Activated CD4-positive, alpha-beta T cell treated with anti-CD3 and anti-CD28 coated beads, Interleukin-2, amount 50 U/mL, for 24 hours (primary cell): ENCODE measurements at places on chromosomes 3 and 15.
A peak's percentile ranks its signal among the peaks of the same experiment; 100 is the strongest.

DNA sequence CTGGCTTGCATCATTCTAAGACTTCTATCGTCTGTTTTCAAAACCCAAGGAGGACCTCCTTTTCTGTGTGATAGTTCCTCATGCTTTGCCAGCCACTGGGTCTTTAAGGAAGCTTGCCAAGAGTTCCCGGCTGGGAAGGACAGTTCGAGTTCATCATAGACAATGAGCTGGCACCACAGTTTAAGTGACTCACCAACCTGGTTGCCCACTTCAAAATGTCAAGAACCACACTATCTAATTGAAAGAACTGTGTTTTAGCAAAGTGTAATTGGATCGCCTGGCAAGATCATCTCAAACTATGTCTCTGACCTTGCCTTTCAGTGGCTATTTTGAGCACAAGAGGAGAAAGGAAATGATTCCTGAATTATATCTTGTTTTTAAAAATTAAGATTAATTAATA, 27.9 kb downstream of the SOX2 start:
- no peak for DNase-seq

- no peak for DNase-seq
Measured at GRCh38 chr3:125374501-125374995, 577 bp downstream of the ZNF148 start.

- no peak for DNase-seq
Measured at GRCh38 chr15:57025264-57025926, 107.0 kb downstream of the TCF12 start.

DNA sequence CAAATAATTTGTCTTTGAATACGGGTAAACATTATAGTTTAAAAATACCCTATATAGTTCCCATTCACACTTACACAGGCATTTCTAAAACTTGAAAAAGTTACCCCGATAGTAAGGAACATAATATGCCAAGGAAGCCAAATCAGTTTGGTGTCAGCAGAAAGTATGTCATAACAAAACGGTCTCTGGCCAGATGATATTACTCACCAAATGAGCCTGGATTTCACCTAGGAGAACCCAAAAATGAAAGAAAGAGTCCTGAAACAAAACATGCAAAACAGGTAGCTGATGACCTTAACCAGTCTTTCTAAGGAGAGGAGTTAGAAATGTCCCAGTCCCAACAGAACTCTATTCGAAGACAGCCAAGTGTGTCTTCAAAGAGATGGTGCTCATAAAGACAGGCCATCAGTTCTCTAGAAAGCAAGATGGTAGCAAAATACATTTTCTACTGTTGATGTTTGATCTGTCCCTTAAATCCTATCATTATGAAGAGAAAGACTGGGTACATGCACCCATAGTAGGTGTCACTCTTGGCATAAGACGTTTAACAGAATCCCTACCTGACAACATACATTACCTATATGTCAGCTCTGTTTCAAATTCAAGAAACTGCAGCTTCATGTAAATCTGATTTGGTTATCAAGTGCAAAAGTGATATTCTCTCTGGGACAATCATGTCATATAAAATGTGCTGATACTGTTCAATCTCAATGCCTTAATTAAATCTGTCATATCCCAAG, 942.5 kb downstream of the ROBO1 start:
- DNase-seq, result no peak

GRCh38 chr15:66803182-66803729, 101.2 kb downstream of the SMAD6 start:
- DNase-seq, result no peak

GRCh38 chr3:151873398-151873797, at the start of gene SUCNR1:
Gene SUCNR1 (plus strand): TSS chr3:151873643. CDS start chr3:151879893, 6,250 bp downstream.
- no peak for DNase-seq

- no peak for DNase-seq
Measured at GRCh38 chr15:68590721-68591389, 12.1 kb downstream of the CORO2B start.

GRCh38 chr3:196503196-196504076, at the start of gene RNF168:
Gene RNF168 (minus strand): TSS chr3:196503768. CDS start chr3:196503173, 595 bp downstream.
- DNase-seq, result peak; percentile 82

GRCh38 chr15:74788042-74788682, 6.3 kb downstream of the CSK start:
- no peak for DNase-seq

DNA sequence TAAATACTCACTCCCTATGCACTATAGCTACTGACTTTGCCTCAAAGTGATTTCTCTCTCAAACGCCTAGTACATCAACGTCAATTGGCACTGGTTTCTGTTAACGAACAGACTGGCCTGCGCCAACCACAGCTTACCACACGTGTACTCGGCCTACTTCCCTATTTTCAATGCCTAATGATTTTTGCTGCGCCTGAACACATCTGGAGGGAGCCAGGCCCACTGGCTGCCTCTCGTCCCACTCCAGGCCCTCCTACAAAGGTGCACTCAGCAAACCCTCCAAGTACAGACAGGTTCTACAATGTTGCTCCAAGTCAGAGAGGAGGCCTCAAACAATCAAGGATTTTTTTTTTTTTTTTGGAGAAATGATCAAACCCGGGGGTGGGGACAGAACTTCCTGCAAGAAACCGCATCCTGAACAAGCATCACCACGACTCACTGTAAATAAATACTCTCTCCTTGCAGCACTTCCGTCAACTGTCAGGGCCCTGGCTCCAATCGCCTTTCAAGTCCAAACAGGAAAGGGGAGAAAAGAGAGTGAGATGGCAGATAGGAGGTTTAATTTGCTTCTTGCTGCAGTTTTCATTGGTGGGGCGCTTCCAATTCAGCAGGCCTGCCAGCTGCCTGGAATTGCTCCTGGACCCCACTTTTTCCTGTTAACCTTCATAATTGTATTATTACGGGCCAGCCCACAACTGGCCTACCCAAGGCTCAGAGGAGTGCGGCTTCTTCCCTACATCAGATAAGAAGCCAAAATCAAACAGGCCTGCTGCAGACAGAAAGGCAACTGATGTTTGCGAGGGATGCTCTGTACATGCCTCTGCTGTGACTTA, 139.3 kb downstream of the FOXP1 start:
- no peak for DNase-seq

GRCh38 chr3:135231737-135232136, 436.7 kb downstream of the EPHB1 start:
- DNase-seq, result no peak

DNA sequence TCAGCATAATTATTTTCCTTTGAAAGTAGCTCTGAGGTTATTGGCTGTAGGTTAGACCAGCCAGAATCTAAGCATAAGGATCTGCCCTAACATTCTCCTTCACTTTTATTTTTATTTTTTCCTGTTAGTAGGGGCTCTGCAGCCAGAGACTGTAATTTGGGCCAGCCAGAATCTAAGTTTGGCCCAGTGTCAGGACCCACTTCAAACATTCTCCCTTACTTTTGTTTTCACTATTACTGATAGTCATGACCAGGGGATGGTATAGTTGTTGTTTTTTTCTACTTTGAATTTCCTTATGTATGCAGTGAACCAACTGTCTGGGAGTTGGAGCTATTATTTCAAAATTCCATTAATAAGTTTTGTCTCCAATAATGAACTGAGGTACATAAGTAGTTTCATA, 121.0 kb upstream of the MBNL1 start:
- no peak for DNase-seq

DNA sequence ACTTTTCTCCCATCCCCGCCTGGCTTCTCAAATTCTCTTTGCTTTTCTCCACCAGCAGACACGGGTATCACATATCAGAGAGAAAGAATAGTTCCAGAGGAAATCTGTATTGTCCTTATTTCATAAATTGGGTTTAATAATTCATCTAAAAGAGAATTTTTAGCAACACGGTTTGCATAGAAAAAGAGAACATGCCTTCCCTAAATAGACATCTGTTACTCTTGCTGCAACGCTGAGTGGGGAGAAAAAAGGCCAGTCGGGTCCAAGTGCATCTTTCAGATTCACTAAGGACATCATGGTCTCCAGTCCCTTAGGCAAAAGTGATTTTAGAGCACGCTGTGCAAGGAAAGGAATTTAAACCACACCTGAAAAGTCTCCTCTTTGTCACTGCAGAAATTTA, 201.3 kb downstream of the ABHD5 start:
- DNase-seq, result no peak

DNA sequence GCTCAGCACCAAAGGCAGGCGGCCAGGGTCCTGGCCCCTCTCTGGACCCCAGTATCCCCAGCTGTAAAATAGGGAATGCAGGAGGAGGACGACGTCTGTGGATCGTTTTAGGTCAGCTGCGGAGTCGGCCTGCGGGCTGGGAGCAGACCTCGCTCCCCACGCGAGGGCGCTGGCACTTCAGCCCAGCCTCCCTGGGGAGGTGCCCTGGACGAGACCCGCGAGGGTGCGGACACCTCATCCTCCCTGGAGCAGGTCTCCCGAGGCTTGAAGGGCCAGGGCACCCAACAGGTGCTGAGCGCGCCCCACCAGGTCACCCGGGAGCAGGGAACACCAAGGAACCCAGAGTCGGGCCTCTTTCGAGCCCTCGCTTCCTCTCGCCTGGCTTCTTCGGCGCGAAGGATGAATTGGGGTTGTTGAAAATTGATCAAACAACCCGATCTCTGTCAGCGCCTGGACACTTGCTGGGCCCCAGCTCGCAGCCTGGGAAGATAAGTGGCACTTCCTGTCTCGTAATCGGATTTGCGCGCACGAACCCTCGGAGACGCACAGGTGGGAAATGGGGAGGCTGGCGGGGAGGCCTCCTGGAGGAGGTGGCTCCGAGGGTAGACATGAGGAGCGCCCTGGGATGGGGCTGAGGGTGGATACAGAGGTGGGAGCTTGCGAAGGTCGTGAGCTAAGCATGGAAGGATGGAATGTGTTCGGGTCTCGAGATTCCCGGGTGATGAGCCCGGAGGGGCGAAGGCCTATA, 588 bp upstream of the VIPR1 start:
- peak; percentile 35 for DNase-seq

- no peak for DNase-seq
Measured at GRCh38 chr3:30356866-30357753, 249.3 kb upstream of the TGFBR2 start.

DNA sequence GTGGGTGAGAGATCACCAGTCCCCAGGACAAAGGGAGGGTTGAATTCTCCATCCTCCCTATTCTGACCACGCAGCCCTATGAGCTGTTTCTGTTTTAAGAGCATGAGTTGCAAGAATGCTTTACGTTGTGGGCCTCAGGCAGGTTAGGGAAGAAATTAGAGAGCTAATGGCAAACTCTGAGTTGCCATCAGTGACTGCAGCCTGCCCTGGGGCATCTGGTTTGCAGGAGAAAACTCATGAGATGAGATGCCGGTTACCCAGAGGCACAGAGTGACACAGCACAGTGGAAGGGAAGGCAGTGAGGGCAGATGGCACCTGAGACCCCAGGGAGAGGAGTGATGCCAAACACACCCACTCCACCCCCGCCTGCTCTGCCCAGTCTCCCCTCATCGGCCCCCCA, 265.3 kb downstream of the CD47 start:
- no peak for DNase-seq

DNA sequence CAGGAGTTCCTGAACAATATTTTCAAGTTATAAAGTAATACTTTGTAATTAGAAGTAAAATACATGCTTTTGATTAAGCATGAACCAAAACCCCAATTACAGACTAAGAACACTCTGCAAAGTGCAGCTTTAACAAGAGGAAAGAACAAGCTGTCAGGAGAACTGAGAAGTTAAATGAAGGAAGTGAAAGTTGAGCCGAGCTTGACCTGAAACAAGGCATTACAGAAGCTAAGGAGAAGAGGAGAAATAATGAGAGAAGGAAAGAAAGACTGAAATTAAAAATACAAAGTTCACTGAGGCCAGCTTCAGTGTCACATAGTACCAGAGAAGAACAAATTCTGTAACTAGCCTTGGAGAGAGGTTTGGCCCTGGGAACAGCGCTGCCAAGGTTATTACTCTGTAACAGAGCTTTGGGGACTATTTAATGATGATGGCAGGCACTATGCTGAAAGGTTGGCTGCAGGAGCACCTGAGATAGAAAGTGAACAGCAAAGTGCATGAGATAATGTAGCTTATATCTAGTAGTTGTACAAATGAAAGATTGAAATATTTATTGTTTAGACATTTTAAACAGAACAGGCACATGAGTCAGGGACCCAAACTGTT, 241.9 kb upstream of the PEX5L start:
- DNase-seq, result no peak

DNA sequence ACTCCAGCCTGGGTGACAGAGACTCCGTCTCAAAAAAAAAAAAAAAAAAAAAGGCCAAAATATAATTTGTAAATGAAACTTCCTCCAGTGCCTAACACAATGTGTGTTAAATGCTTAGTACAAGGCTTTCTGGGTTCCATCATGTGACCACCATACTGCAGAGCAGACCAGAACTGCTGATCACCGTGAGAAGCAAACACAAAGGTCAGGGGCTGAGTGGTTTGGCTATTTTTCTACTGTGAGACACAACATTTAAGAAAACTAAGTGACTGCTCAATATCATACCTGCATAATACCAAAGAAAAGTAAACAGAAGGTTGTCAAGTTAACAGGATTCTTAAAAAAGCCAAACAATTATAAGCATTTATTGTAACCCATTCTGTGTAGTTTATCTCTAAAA, 13.2 kb downstream of the ABCC5 start:
- DNase-seq, result no peak

DNA sequence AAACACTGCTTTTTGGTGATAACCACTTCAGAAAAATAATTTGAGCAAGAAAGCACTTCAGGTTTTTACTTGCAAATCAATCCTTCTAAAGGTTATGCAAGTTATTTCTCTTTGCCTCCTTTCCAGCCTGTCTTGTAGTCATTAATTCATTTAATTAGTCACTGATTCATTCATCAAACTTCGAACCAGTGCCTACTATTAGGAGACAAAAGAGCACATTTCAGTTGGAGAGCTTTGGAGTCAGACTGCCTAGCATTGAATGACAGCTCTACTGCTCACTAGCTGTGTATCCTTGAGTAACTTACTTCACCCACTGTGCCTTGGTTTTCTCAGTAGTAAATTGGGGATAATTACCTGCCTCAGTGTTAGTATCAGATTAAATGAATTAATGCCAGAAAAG, 14.9 kb upstream of the LRRC58 start:
- DNase-seq, result no peak

DNA sequence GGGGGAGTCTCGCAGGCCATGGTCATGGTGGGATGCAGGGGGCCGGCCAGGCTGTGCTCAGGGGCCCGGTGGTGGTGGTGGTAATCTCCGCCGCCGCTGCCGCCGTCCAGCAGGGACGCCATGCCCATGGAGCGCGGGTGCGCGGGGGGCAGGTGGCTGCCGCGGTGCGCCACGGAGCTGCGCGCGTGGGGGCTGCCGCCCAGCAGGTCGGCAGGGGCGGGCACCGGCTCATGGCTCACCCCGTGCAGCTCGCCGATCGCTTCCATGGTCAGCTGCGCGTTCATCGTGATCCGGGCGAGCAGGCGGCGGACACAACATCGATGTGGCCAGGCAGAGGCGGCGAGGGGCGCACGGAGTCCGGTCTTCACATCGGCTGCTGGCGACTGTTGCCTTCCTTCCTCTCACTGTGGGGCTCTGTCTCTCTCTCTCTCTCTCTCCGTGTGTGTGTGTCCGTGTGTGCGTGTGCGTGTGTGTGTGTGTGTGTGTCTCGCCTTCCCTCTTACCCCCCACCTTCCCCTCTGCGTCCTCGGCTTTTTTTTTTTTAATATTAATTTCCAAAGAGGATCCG, 451 bp downstream of the ONECUT1 start:
- no peak for DNase-seq

DNA sequence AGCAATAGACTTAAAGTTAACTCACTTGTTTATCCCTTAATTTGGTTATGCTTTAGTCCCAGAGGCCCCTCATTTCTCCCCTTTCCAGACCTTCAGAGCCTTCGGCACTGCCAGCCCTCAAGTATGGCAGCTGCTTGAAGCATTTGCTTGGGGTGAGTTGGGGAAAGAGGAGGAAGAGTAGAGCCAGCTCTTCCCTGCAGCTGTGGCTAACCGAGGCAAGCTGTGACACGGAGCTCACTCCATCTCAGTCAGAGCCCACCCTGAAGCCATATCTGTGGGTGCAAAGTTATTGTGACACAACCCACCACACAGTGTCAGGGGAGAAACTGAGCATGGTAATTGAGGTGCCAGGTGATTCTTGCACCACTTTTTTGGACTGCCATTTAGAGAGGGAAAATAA, 66.1 kb downstream of the FILIP1L start:
- no peak for DNase-seq
